ENCODE measurements at places on chromosomes 3 and 15. TPM values are rescaled to one million over a fixed set of nuclear protein-coding genes. Genes with fewer than 3 reads are reported as not detected.

GRCh38 chr3:30548600-30548999 lies 57.8 kb upstream of the TGFBR2 start:
- no peak for DNase-seq

DNA sequence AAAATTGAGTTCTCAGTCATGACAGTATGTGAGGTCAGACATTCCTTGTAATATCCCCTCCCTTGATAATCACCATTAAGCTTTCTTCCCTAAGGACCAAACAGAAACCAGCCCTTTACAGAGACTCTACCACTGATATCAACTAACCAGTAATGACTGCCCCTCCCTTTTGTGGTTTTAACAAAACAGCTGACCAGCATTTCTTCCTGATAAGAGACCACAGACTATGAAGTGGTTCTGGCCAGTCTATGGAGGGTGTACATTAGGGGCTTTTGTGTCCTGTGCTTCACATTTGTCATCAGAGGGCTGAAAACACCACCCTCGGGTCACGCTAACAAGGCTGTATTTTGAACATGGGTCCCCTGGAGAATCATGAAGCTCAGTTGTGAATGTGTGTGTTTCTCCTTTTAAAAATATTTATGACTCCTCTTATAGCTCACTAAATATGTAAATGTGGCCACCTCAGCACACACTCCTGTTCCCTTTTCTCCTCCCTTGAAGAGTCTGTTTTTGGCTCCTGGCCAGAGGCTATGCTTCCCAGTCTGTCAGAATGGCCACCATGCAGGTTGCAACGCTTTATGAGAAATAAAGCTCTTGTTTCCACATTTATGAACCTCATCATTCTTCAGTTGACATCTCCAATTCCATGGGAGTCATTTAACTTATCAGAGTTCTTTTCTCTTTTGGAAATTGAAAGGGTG lies 239.3 kb downstream of the CPNE4 start:
- no peak for DNase-seq

GRCh38 chr15:63124506-63124905 lies 2.8 kb downstream of the LACTB start:
- no peak for DNase-seq

ALDH1A2 gene
- total RNA-seq, result 134 TPM

OSTN gene
- total RNA-seq, result not detected

Data from mucosa of gallbladder (tissue), 1 donor.